ENCODE measurements at places on chromosomes 5 and 9. TPM values are rescaled to one million over a fixed set of nuclear protein-coding genes. Genes with fewer than 3 reads are reported as not detected.

Gene SLC1A1
- polyA plus RNA-seq = not detected

Gene SPATA24
- polyA plus RNA-seq = 4.2 TPM

Gene TAF11L7
- polyA plus RNA-seq = not detected

Gene FOXD1
- not detected for polyA plus RNA-seq

Gene SLC36A3
- not detected for polyA plus RNA-seq

Gene ATP10B
- polyA plus RNA-seq = not detected

Gene PCDHGA2
- polyA plus RNA-seq = not detected

Gene RNF44
- 4.3 TPM for polyA plus RNA-seq

Gene ZNF367
- 1.5 TPM for polyA plus RNA-seq

Gene OGN
- 0.18 TPM for polyA plus RNA-seq

DNA sequence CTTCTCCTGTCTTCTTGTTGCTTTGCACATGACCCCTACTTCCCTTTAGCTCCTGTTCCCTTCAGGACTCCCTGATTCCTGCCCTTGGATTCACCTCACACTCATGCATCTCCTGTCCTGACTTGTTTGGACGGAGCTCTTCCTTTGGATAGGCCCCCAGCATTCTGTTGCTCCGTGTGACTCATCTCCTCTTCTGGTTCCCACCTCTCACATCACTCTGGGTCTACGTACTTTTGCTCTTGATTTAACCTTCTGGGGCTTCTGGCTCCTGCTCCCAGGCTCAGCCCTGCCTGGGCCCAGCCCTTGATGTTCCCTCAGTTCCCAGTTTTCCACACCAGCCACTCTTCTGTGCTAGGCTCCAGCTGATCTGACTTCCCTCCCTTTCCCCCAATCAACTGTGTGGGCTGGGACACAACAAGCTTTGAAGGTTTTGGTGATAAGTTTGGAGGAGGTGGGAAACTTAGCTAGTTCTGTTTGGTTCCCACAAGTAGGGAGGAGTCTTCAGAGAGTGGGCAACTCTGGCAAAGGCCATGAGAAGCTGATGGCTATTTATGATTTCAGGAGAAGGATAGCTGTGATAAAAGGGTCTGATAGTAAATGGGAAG, 331.5 kb downstream of the ARHGEF28 start:
- DNase-seq = no peak

DNA sequence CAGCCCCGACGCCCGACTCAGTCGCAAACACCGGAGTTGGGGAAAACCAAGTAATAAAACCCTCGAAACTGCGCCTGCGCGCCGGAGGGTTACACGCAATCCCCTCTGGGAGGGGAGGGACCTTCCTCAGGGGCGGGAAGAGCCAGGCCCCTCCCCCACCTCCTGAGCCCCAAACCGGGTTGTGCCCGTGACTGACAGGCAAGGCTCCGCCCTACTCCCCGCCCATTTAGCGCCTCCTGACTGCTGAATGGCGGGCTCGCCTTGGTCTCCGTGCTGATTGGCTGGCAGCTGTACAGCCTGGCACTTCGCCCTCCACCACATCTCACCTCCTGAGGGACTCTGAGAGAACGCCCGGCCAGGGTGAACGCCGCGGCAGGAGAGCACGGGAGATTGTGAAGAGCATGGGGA, at the start of gene PRDM9:
Gene PRDM9, plus strand, starts transcription at position 332 of the 408 bp plus-strand sequence. CDS start 1,425 bp downstream, outside the sequence.
- no peak for DNase-seq

DNA sequence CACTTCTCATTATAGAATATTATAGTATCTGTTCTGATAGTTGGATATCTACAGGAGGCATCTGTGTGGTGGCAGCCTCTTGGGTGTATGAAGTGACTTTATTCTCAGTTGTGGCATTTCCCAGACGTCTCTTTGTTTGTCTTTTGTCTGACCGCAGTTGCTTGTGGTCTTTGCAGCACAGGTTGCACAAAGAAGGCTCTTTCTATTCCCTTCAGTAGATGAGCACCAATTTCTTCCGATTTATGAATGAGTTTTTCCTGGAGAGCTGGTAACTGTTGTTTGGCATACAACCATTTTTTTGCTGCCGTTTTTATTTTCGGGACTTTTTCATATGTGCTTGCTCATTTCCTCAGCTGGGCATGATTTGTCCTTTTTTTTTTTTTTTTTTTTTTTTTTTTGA, 56.4 kb upstream of the MYO10 start:
- no peak for DNase-seq

- DNase-seq = no peak
Measured at GRCh38 chr5:154325566-154325965, 120.2 kb upstream of the SAP30L start.

DNA sequence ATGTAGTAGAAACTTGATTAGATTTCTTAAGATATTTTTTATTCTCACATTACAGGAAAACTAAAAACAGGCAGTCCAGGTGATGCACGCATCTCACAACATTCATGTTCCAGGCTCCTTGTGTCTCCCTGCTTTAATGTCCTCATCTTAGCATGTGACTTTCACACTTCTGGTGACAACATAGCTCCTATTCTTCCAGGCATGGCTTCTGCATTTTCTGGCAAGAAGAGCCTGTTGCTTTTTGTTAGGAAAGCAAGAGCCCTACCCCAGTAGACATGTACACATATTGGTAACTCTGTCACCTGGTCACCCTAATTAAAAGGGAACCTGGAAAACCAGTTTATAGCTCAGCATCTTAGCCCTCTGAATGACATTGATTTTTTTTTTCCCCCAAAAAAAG, 92.5 kb downstream of the PPIC start:
- DNase-seq = no peak

GRCh38 chr9:34796924-34797323, 87.0 kb upstream of the CCL21 start:
- DNase-seq = no peak

DNA sequence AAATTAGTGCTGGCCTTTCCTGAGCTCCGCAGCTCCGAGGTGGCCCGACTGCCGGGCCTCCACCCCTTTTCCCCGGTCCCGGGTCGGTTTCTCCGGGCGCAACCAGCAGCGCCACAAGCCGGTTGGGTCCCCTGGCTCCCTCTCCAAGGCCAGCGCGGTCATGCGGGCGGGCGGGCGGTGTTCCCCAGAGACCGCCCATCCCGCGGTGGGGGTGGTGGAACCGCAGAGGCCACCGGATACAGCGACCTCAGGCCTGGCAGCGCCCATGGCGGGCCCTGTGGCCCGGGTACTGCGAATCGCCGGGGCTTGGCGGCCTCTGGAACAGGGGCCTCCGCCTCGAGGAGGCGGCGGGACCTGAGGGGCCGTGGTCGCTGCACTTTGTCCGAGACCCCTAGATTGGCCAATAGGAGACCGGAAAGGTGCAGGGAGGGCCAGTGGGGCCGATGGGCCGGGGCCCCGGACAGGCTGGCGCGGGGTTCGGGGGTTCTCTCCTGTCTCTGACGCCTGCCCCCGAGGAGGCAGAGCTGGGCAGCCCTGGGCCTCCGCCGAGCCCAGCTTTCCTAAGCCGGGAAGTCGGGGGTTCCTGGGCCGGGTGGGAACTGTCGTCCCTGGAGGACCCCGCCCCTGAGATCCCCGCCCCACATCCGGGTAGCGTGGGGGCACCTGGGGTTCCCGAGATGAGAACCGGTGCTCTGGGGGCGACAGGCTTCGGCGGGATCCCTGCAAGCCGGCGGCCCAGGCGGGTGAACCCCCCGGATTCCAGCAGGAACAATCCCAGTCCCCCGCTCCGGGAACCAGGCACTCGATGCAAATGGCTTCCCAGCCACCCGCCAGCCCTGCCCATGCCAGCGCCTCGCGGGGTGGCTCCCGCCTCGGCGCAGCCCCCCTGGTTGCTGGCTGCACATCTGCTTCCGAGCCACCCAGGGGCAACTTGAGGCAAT, 293.9 kb downstream of the ZSWIM6 start:
- no peak for DNase-seq

DNA sequence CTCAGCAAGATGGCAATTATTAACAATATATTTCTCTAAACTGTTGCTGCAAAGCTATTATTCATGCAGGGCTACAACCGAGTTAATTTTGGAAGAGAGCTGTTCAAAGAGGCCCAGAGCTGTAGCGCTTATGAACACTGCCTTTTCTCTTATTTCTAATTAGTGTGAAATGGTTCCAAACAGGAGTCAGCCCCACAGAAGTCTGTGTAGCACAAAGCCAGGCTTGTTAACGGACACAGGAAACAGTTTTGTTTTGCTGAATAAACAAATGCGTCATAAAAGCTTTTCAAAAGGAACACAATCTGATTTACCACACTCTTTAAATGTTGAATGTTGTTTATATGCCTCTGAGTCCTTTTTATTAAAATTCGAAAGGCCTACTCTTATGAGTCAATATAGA, 396.5 kb downstream of the ANXA1 start:
- DNase-seq = no peak

DNA sequence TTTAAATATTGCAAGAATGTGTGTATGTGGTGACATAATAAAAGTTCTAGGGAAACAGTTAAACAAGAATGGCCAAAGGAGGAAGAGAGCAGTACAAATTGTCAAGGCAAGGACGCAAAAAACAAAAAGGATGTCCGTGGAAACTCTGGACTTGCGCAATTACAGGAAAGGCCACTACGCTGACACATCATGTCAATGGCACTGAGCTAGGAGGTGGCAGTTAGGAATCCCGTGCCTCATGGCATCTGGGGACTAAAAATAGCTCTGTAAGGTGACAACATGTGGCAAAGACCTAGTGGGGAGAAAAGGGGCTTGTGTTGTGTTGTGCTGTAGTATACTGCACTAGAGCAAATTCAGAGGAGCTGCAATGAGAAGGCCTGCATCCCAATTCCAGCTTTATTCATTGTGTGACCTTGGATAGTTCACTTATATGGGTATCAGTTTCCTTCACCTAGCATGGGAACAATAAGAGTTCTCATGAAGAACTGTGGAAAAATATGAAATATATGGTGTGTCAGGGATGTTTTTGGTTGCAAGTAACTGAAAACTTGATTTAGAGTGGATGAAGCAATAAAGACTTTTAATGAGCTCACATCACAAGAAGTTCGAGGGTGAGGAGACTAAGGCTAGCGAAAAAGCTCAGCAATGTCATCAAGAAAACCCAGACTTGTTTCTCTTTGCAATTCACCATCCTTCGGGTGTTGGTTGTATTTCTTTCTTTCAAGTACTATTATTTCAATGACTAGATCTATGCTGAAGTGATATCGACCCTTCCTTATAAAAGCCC, 124.1 kb upstream of the STC2 start:
- DNase-seq = no peak

GRCh38 chr9:117809751-117810150, 105.5 kb downstream of the TLR4 start:
- no peak for DNase-seq

GRCh38 chr5:160198841-160199409, 30.4 kb upstream of the FABP6 start:
- DNase-seq = no peak

DNA sequence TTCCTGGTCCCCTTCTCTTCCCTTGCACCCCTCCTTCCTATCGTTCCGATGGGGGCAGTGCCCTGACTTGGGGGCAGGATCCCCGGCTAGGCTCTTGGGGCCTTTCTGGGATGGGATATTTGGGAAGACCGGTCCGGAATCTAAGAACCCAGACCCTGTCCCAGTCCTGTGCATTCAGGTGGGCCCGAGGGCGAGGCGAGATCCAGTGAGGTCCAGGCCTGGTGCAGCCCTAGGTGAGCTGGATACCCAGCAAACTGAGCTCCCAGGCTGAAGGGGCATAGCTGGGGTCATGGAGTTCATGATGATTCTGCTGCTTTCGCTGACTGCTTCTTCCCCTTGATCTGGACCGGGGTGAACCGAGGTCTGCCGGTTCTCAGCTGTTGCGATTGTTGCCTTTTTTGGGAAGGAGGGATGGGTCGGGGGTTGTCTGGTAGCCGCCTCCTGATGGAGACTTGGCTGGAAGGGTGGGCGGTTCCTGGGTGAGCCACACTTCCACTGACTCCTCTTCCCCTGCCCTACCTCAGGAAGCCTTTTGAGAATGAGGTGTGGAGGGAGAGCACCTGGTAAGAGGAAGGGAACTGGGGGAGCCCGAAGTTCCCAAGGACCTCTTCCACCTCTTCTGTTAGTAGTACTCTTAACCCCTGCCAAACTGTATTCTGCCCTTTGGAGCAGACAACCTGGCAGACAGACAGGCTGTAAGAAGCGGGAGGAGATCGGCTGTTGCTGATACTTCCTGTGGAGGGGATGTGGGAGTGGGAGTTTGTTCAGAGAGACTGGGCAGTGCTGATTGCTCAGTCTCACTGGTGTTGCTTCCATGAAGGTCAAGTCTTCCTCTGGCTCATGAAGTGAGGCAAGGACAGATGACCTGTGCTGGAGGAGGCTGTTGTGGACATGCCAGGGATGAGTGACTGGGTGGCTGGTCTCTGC, 1.0 kb downstream of the LRRC8A start:
- no peak for DNase-seq

- no peak for DNase-seq
Measured at GRCh38 chr5:122929980-122930379, 84.6 kb downstream of the SNX24 start.

DNA sequence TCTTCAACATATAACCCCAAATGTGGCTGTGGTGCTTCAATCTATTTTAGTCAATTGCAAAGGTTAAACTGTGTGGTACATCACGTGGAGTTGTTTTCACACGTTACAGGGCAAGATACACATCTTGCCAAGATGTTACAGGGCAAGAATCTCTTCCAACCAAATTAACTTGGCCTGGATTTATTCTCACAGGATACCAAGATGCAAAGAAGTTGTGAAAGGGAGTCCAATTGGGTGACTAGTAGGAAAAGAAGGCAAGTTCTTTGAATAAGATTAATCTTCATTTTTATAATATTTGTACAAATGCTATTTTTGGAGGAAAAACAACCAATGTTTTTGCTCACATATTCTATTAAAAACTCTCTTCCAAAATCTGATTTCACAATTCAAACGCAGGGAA, 4.8 kb upstream of the IFNA8 start:
- DNase-seq = no peak

GRCh38 chr5:117955831-117956230, 1032.5 kb downstream of the DTWD2 start:
- DNase-seq = no peak
